ENCODE measurements at places on chromosomes 1 and 21. TPM values are rescaled to one million over a fixed set of nuclear protein-coding genes. Genes with fewer than 3 reads are reported as not detected.

The ACAP3 gene
- 54.0 TPM for total RNA-seq

- no peak for DNase-seq
These were observed 122.3 kb downstream of the PGBD5 start for GRCh38 chr1:230303822-230304221.

- DNase-seq, result no peak
These were observed 15.1 kb downstream of the ELK4 start for GRCh38 chr1:205616563-205617293.

The ANGPTL7 gene
- total RNA-seq, result not detected

Data from endothelial cell (in vitro differentiated cells).